ENCODE measurements at places on chromosomes 3 and 15.

GRCh38 chr3:176328198-176328597, 869.1 kb downstream of the TBL1XR1 start:
- no peak for DNase-seq

GRCh38 chr3:182118066-182118465, 406.3 kb downstream of the SOX2 start:
- DNase-seq = no peak

- DNase-seq = no peak
Measured at GRCh38 chr15:88454236-88454635, 13.0 kb downstream of the MRPL46 start.

DNA sequence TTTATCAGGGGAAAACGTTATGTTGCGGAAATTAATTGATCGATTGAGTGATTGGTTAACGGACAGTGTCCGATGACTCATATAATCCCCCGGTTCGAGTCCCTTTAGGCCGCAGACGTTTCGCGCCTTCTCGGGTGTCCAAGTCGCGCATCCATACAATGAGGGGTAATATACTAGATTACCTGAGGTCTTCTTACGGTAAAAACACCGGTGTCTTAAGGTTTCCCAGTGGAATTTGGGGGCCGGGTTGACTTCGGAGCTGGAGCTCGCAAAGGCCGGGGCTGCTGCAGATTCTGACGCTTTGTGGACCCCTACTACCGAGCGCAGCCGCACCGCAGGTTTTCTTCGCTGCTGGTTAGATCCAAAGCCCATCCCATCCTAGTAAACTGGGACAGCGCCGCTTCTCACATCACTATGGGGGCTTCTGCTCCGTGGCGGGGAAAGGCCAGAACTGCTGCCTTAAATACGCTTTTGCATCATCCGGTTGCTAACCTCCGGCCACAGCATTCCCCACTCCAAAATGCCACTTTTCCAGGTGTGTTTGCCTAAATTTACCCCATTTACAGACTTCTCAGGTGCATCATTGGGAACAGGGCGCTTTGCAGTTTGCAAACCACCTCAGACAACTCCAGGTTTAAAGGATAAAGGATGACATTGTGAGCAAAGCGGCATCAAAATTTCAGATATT, 858 bp upstream of the SACM1L start:
- DNase-seq = peak; percentile 18

DNA sequence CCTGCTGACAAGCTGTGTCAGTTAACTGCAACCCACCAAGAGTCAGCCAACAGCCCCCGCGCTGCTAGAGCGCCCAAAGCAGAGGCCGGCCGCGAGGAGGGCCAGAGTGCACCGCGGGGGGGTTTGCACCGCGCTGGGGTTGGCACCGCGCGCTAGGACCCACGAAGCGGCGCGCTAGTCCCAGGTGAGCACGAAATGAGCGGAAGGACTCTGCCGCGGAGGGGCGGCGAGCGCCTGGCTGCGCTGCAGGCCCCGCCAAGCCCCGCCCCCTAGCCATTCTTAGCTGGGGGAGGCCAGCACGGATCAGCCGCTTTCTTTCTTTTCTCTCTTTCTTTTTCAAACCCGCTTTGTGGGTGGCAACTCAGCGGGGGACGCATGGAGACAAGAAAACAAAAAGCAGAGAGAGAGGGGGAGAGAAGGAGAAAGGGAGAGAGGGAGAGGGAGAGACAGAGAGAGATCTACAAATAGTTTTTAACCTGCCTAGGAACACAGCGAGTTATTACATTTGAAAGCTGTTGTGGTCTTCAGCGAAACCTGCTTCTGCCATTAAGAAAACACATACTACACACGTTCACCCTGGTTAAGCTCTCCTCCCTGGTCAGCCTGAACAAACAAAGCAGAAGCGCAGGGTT, 6.9 kb upstream of the FOXB1 start:
- DNase-seq = no peak

DNA sequence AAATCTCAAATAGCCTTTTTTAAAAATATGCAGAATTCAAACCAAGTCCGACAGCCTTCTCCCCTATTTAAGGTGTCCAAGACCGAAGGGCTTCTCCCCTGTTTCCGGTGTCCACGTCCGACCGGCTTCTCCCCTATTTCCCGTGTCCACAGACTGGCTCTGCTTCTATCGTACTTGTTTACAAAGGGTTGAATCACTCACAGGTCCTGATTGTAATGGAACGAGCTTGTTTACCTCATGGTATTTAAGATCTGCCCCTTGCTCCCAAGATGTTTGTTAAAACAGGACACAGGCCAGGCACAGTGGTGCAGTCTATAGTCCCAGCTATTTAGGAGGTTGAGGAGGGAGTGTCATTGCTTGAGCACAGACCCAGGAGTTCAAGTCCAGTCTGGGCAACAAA, 90.4 kb upstream of the ROBO2 start:
- no peak for DNase-seq

- DNase-seq = no peak
Measured at GRCh38 chr3:18046131-18046915, 303.9 kb upstream of the TBC1D5 start.

GRCh38 chr3:182710557-182711157, 82.6 kb upstream of the ATP11B start:
- no peak for DNase-seq

- no peak for DNase-seq
Measured at GRCh38 chr15:57652481-57652880, 54.0 kb upstream of the POLR2M start.

GRCh38 chr3:160986069-160986468, 119.1 kb downstream of the B3GALNT1 start:
- no peak for DNase-seq

DNA sequence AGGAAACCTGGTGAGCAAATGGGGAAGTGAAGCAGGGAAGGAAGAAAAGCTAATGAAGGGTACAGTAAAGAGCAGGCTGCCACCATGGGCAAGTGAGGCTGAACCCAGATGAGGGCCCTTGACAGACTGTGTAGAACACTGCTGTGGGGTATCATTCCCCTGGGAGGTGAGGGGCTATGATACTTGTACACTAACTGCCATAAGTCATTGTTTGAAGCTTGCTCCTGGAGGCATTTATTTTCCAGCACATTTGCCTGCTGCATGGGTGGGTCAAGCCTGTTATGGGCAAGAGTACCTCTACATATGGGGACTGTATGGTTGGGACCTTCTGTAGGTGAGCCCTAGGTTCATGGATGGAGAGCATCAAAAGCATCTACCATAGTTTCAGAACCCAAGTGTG, 57.4 kb downstream of the POMGNT2 start:
- DNase-seq = no peak

DNA sequence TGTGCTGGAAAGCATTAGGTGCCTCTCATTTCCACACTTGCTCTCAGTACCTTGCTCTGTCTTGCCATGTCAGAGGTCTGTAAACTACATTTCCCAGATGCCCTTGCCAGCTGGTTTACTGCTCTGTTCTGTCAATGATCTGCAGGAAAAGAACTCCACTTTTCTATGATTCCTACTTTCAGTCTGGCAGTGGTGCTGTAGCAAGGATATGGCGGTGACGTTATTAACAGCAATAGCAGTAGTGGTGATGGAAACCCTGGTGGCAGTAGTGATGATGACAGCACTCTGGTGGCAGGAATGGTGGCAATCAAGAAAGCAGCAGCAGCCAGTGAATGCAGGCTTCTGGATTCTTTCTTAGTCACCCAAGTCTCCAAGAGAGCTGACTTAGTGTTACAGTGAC, 665.2 kb downstream of the DIPK2A start:
- DNase-seq = no peak

DNA sequence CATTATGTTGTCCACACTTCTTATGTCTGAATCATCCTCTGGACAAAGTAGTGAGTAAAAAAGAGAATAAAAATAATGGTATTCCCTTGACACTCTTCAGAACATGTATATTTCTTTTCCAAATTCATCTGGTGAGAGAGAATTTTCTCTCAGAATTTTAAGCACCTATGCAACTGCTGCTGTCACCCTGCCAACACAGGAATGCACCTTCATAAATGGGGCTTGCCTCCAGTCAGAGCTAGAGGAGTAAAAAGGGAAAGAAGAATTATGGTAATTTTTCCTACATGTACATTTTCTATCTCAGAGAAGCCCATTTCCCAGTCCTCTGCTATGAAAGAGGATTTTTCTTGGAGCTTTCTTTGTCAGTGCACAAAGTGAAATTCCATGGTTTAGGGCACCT, 92.2 kb upstream of the ALCAM start:
- no peak for DNase-seq

- no peak for DNase-seq
Measured at GRCh38 chr3:60337421-60337820, 913.8 kb downstream of the FHIT start.

GRCh38 chr15:80246425-80246894, 5.6 kb downstream of the CTXND1 start:
- DNase-seq = no peak

- peak; percentile 52 for DNase-seq
Measured at GRCh38 chr3:49839193-49839809, 17.1 kb downstream of the TRAIP start.

DNA sequence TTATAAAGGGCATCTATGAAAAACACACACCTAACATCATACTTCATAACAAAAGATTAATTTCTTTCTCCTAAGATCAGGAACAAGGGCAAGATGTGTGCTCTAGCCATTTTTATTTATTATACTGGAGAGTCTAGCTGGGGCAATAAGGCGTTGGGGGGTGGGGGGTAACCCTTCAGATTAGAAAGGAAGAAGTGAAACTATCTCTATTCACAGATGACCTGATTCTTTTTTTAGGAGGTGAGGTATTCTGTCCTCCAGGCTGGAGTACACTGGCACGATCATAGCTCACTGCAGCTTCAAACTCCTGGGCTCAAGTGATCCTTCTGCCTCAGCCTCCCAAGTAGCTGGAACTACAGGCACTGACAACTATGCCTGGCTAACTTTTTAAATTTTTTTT, 89.5 kb upstream of the MANF start:
- DNase-seq = no peak

DNA sequence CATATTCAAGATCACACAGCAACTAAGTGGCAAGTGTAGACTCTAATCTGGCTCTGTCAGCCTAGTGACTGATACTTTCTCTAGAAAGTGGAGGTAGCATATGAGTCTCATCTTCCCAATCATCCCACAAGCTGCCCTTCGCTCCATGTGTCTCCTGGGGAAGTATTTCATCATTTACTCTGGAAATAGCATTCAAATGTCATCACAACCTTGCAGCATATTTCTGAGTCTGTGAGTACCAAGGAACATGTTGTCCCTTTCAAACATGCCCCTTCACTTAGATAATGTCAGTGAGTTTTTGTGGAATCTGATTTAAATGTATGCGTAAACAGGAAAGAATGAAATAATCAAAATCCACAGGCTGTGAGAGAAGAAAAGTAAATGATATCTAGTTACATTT, 322.9 kb downstream of the SLC9A9 start:
- no peak for DNase-seq

- no peak for DNase-seq
Measured at GRCh38 chr15:99427668-99428361, 138.0 kb upstream of the MEF2A start.

DNA sequence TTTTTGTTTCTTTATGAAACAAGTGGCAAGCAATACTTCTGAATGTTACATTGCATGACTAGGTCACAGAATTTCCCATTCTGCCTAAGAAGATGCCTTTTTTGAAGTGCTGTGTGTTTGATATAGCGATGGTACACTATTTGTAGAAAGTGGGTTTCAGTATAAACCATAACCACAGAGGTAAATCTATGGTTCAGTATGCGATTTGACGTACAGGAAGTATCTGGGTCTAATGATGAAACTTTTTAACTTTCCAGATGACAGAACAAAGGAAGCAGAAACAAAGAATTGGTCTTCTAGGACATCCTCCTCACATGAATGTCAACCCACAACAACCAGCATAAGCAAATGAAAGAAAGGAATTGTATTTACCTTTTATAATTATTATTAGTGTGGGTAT, 133.4 kb upstream of the BHLHE40 start:
- DNase-seq = no peak

- no peak for DNase-seq
Measured at GRCh38 chr15:73056460-73056859, 4.2 kb downstream of the NEO1 start.

GRCh38 chr3:191523148-191523547, 62.2 kb downstream of the PYDC2 start:
- no peak for DNase-seq

- peak; percentile 23 for DNase-seq
Measured at GRCh38 chr15:73075160-73075859, 23.0 kb downstream of the NEO1 start.

GRCh38 chr3:32643816-32644215, 41.2 kb upstream of the CNOT10 start:
- DNase-seq = no peak

DNA sequence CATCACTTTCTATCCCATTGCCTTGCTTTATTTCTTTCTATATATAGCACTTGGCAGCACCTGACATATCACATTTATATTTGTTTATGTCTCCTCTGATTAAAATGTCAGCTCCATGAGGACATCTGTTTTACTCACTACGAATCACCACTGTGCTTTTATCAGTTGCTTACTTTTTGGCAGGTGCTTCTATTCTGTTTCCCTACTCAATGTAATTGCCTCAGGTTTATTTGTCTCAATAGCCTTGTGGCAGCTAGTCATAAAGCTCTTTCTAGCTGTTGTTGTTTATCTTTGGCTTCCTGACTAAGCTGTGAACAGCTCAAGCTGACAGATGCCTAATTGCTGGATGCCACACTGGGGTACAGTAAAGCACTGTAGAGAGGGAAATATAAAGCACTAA, 85.5 kb downstream of the VPS13C start:
- DNase-seq = no peak

GRCh38 chr3:177713928-177714900, 516.9 kb upstream of the TBL1XR1 start:
- no peak for DNase-seq

GRCh38 chr15:98938105-98938417, 69.5 kb downstream of the PGPEP1L start:
- no peak for DNase-seq

DNA sequence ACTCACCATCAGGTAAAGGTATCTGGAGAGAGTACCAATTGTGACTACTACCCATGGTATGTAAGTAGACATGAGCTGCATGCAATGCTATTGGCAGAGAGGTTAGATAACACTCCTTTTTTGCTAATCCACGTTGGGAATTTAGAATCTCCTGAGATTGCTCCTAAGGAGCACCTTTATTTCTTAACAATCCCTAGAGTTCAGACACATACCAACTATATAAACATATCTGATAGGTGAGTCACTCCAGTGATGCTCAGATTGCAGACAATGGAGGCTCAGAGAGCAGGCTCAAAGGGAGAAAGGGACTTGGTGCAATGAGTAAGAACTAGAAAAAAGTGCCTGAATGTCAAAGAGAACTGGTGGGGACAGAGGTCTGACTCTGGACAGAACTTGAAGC, 47.0 kb upstream of the LRRFIP2 start:
- no peak for DNase-seq

DNA sequence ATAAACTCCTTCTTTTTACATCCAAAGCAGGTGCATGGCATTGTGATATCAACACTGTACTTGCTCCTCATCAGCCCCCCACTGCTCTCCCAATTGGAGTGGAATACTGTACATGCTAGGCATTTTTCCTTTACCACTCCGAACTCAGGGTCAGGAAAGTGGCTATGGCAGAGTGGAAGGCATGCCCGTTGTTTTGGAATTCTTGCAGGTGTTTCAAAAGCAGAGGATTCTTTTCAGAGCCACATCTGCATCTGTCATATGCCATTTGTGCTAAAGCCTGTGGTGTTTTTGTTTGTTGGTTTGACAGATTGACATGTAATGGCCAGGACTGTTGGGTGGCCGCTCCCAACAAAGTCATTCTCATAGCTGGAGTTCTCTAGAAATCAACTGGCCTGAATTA, 41.7 kb downstream of the SOX2 start:
- no peak for DNase-seq

- DNase-seq = no peak
Measured at GRCh38 chr3:128402998-128403397, 63.7 kb downstream of the DNAJB8 start.

GRCh38 chr3:193832833-193833413, 239.9 kb downstream of the OPA1 start:
- DNase-seq = no peak
